ENCODE measurements at places on chromosomes 11 and 22.
A peak's percentile ranks its signal among the peaks of the same experiment; 100 is the strongest.

GRCh38 chr11:75510723-75511019, 15.1 kb downstream of the GDPD5 start:
- no peak for DNase-seq

DNA sequence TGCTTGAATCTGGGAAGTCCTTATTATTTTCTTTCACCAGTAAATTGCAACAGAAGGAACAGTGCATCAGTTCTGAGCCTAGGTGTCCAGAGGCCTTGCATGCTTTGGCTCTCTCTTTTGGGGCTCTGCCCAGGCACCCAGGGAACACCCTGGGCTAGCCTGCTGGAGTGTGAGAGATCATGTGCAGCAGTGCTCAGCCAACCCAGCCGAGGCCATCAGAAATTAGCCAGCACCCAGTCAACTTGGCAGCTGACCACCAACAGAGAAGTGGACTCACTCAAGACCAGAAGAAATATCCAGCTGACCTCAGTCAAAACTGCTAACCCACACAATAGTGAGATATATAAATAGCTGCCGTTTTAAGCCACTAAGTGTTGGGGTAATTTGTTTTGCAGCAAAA, 11.2 kb upstream of the P4HA3 start:
- no peak for DNase-seq

- DNase-seq: no peak
Measured at GRCh38 chr11:86678823-86679222, 6.4 kb upstream of the ME3 start.

DNA sequence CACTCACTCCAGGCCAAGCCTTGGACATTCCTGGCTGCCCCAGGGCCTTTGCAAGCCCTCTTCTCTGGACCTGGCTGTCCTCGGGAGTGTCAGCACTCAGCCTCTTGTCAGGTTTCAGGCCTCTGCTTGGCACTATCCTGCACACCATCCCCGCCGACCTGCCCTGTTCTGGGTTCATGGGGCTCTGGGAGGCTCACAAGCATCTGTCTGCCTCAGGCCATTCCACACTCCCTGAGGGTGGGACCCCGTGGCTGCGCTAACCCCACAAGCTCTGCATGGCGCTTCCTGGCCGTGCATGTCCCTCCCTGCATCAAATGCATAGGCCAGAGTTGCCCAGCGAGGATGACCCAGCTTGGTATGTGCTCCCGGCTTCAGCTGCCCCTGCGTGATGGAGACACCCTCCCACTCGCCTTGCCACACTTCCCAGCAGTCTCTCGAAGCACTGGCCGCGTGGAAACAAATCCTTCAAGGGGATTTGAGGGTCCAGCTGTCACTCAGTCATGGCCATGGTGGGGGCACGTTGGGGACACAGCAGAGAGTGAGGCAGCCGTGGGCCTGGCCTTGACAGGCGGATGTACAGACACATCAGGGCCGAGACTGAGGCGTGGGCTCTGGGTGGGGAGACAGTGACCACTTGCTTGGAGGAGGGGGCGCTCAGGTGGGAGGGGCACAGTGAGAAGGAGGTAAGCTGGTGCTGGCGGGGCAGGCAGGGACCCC, 87.3 kb downstream of the KCNQ1 start:
- no peak for DNase-seq

DNA sequence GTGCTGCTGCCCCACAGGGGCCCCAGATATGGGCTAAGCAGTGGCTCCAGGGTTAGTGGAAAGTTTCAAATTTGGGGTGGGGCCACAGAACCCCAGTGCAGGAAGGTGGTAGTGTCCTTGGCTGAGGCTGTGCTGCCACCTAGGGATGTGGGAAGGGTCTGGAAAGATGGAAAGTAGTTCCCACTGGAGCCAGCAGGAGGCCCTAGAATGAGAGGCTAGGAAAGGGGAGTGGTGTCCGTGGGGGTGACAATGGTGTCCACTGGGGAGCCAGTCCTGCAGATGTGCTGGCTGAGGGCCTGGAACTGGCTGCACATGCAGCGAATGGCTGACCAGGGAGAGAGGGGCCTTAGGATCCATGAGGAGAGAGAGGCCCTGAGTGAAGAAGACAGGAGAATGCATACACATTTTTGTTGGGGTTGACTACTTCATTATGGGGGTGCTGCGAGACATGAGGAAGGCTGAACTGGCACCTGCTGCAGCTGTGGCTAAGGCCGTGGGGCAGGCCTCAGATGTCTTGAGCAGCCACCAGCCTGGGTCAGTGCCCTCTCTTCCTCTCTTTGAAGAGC, 21.1 kb downstream of the RFPL3 start:
- peak; percentile 84 for DNase-seq

DNA sequence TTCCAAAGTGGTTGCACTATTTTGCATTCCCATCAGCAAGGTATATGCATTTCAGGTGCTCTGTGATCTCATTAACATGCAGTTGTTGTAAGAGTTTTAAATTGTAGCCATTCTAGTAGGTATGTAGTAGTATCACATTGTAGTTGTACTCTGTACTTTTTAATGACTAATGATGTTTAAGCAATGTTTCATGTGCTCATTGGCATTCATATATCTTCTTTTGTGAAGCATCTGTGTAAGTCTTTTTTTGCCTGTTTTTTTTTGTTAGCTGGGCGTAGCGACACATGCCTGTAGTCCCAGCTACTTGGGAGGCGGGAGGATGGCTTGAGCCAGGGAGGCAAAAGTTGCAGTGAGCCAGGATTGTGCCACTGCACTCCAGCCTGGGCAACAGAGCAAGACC, 11.3 kb upstream of the TRIM29 start:
- no peak for DNase-seq

DNA sequence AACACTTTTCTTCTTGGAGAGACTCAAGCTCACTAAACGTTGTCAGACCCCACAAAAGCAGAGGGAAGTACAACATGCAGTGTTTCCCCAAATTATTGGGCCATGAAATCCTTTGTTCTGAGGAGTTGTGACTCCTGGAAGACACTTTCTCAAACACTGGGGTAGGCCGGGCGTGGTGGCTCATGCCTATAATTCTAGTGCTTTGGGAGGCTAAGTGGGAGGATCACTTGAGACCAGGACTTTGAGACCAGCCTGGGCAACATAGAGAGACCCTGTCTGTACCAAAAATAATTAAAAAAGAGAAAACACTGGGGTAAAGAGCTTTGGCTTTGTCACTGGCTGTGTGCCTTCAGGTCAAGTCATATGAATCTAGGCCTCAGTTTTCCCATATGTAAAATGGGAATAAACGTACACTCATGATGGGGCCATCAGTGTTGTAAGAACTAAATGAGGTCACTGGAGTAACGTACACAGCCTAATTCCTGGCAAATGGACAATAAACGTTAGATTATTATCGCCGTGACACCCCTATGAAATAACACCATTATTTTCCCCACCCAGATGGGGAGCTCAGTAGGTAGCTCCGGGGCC, 92.0 kb downstream of the RRM1 start:
- DNase-seq: no peak

- DNase-seq: no peak
Measured at GRCh38 chr11:26992031-26992541, 1.8 kb upstream of the FIBIN start.

DNA sequence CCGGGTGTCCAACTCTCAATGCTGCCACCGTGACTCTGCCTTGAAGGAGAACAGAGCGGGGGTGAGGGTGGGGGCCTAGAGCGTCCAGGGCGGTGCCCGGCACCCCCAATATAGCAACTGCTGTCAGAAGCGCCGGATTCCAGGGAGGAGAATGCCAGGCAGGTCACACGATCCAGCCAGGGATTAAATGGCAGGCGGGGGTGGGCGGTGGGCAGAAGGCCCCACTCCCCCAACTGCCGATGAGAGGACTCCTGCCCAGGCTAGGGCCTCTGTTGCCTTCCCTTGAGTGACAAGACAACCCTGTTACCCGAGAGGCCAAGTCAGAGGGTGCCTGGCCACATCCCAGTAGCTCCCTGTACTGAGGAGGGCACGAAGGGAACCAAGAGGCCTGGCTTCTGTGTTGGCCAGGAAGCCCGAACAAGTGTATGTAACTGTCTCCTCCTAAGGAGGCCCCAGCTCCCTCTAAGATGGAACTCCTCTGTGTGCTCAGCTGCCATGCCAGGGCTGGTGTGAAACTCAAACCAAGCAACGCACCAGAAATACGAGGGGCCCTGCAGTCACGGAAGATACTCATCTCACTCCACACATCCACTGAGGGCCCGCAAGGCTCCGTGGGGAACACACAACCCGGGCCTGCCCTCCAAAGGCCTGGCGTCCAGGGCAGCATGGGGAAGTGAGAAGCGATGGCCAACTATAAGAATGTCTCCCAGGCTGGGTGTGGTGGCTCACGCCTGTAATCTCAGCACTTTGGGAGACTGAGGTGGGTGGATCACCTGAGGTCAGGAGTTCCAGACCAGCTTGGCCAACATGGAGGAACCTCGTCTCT, 3.0 kb downstream of the PACSIN3 start:
- DNase-seq: no peak

GRCh38 chr11:74485868-74486267, 7.7 kb downstream of the LIPT2 start:
- no peak for DNase-seq

- no peak for DNase-seq
Measured at GRCh38 chr11:78266451-78266850, 77.7 kb downstream of the USP35 start.
